ENCODE measurements at places on chromosomes 6 and 20.

GRCh38 chr20:61684583-61685235 lies 381.0 kb downstream of the TAF4 start:
- no peak for DNase-seq

DNA sequence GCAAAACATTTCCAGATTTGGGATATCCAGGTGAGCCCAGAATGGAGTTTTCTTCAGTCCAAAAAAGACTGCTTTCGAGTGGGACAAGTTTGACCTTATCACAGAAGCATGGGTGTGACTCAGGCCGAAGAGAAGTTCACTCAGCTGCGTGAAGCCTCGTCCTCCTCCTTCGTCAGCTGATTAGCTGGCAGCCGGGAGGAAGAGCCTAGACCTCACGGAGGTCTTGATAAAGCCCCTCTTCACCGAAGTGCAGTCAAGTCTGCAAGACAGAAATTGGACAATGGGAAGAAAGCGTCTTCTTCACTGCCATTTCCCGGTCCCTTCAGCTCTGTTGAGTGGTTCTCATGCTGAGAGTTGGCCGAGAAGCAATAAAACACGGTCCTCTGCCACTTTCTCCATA lies 363.9 kb downstream of the TAF4 start:
- no peak for DNase-seq

DNA sequence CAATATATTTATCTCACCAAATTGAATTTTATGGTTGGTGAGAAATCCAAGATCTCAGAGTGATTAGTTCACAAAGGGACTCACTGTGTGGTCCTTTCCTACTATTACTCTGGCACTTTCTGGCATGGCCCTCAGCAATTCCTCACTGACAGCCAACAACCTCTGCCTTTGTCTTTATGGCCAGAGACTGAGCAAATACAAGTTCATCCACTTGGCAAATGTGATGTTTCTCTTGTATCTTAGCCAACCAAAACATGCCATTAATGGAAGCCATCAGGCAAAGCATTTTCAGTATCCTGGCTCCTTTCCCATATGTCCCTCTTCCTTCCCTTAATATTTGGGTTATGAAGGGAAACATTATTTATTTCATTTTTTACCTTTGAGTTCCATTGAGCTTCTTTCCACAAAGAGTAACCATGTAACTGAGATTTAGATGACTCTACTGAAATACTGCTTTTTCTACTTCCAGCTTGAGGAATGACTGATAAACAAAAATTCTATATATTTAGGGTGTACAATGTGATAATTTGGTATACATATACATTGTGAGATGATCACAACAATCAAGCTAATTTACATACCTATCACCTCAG lies 30.8 kb upstream of the SMLR1 start:
- peak; percentile 60 for DNase-seq

- no peak for DNase-seq
These were observed 535.8 kb downstream of the LMBRD1 start for GRCh38 chr6:69261010-69261409.

GRCh38 chr6:89782222-89782621 lies 37.4 kb downstream of the MDN1 start:
- DNase-seq = no peak

DNA sequence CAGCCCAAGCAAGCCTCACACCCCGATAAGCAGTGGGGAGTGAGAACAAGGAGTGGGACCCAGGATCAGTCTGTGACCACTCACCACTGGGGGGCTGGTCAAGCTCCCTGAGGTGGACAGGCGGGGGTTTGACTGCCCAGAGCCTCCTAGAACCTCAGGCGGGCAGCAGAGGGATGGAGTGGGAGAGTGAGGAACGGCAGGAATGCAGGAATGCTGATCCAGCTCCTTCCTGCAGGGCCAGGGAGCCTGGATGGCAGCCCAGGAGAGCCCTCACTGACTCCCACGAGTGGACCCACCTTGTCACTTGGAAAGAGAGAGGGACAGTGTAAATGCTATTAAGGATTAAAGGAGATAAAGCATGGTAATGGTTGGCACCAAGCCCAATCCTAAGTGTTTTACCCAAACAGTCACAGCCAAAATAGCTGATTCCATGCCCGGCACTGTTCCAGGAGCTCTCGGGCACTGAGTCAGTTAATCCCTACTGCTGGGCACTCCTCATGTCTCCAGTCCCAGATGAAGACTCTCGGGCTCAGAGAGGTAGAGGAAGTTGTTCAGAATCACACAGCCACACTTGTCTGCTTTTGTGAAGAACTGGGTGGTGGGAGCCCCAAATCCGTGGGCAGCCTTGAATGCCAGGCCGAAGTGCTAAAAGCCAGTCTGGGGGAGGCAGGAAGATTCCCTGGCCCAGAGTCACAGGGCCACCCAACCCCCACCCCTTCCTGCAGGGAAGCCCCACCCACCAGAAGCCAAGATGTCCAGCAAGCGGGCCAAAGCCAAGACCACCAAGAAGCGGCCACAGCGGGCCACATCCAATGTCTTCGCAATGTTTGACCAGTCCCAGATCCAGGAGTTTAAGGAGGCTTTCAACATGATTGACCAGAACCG lies 3.1 kb downstream of the MYL9 start:
- peak; percentile 91 for DNase-seq

DNA sequence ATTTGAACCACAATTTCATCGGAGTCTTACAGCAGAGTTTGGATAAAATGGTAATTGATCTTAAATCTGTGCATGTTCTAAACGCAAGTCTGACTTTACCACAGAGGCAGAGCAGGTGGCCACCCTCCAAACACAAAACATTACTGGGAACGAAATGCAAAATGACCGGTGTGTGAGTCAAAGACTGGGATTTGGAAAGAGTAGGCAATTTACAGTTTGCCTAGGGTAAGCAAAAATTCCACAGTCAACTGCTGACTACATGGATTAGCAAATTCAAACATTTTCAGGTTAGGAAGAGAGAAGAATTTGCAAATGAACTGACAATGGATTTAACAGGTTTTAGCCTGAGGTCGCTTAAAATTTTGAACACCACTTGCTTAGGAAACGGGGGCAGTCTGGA lies 444.4 kb downstream of the HDGFL1 start:
- DNase-seq = peak; percentile 25

GRCh38 chr6:144417681-144418080 lies 132.5 kb downstream of the UTRN start:
- DNase-seq = peak; percentile 43

GRCh38 chr6:57262901-57263694 lies 41.0 kb upstream of the RAB23 start:
- peak; percentile 64 for DNase-seq

- DNase-seq = peak; percentile 17
These were observed 44.1 kb downstream of the SAMD3 start for GRCh38 chr6:130178692-130179091.

DNA sequence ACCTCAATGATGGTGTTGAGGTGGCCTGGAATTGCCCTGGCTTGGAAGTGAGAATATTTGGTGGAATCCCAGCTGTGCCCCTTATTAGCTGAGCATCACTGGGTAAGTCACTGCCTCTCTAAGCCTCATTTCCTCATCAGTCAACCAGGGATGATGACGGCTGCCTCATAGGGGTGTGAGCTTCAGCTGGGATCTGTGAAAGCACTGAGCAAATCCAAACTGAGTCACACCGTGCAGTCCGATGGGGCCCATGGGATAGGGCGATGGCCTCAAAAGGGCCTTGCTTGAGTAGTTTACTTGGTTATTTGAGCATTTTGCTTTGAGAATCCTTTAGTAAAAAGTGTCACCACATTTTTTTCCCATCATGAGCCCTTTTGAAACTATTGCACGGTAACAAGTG lies 1.1 kb downstream of the SLC22A1 start:
- DNase-seq = no peak

DNA sequence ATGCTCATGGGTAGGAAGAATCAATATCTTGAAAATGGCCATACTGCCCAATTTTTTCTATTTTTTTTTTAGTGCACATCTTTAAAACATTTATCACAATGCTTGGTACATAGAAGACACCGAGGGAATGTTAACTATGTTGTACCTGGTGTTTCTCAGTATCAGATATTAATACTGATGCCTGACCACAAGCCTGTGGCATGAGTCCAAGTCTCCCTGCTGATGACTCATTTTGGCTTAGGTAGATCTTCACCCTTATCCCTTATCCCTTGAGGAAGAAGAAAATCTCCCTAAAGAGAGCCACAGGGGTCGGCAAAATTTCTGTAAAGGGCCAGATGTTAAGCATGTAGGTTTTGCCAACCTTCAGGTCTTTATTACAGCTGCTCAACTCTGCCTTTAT lies 14.5 kb downstream of the CD109 start:
- peak; percentile 65 for DNase-seq

DNA sequence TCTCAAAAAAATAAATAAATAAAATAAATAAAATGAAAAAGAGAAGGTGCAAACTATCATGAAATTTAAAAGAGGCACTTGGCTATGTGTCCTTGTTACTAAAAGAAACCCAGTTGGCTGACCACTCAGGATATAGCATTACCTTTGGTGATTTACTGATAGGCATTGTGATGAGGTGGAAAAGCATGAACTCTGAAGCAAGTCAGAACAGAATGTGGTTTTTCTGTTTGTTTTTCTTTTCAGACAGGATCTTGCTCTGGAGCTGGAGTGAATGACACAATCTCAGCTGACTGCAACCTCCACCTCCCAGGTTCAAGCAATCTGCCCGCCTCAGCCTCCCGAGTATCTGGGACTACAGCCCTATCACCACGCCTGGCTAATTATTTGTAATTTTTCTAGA lies 31.9 kb downstream of the ZNF184 start:
- no peak for DNase-seq

- DNase-seq = no peak
These were observed 291.6 kb downstream of the MAFB start for GRCh38 chr20:40397467-40397866.

DNA sequence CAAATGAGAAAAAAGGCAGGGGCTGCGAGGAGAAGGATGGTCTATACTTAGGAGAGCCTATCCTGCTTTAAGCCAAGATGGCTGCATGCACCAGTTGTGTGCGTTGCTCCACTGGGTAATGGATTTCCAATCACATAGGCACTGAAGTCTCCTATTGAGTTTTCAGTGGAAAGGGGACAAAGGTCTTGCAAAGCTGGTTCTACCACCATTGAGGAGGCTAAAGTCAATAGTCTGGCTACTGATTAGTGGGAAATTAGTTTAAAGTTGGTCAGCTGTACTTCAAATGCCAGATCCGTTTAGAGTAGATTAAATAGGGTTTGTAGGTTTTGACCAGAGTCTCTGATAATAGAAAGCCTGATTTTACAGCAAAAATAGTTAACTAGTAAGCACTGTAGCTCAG lies 104.9 kb downstream of the SESN1 start:
- DNase-seq = no peak

DNA sequence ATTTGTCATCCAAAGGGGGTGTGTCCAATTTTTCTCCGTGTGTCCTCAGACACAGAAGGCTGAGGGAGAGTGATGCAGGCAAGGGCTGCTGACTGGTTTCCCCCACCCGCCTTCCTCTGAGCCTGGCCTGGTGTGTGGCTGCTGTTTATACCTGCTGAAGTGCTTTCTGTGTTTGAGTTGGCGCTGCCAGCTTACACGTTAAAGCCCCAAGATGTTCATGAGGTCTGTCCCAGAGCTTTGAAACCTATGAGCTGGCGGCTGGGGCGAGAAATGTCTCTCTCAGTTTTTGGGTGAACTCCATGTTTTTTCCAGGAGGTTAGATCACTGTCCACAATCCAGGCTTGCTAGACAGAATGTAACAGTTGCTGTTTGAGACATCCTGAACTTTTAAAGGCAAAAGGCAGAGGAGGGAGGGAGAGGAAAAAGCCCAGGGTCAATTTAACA lies 69.0 kb upstream of the CCN2 start:
- peak; percentile 69 for DNase-seq

- peak; percentile 88 for DNase-seq
These were observed 368.0 kb downstream of the QKI start for GRCh38 chr6:163782436-163783003.

- no peak for DNase-seq
These were observed 7.4 kb downstream of the C6orf120 start for GRCh38 chr6:169709293-169709692.

Measured in myocyte (in vitro differentiated cells).